Mesothelial cell of epicardium (in vitro differentiated cells): ENCODE measurements at places on chromosomes 6 and 20.

DNA sequence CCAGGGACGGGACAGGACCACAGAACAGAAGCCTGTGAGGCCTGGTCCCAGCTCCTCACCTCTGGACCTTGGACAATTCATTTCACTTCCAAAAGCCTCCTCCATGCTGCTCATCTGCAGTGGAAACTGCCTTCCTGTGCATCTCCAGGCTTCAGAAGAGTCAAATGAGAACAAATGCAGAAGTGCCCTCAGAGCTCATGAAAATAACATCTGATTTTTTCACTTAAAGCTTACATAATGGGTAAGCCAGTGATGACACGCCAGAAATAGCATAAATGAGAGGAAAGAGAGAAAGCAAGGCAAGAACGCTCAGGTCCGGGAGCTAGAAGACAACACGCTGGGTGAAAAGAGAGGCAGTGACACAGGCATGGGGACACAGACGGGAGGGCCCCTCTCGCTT is 7.9 kb downstream of the CNKSR3 start:
- no peak for DNase-seq

DNA sequence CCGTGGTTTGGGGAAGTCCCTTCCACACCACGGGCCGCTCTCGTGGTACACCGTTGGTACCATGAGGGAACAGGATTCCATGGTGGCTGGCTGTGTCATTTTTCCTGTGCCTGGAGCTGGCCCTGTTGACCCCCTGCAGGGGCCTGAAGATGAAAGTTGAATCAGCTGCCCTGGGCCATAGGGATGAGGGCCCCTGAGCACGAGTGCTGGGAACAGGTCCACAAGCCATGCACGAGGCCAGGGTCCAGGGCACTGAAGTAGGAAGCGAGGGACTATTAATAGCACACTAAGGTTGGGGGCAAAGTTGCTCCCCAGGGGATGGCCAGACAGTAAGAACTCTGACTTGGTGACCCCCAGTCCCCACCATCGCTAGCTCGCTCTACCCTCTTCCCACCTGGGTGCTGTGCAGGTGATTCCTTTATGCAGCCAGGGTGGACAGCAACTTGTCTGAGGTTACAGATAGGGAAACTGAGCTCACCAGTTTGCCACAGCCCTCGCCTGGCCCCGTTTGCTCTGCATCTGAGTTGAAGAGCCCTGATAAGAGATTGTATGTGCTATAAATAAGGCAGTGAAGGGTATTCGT is 46.6 kb downstream of the SLC13A3 start:
- no peak for DNase-seq

DNA sequence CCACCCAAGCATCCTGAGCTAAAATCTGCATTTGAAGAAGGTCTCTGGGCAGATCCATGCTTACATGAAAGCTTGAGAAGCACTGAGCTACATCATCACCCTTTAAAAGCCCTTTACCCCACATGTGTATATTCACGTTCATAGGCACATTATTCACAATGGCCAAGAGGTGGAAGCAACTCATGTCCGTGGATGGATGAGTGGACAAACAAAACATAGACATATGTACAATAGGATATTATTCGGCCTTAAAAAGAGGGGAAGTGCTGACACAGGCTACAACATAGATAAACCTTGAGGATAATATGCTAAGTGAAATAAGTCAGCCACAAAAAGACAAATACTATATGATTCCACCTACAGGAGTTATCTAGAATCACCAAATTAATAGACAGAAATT is 17.6 kb downstream of the ADGRF5 start:
- DNase-seq: no peak

- no peak for DNase-seq
These were observed 44.5 kb downstream of the SULF2 start for GRCh38 chr20:47740862-47741184.

- no peak for DNase-seq
These were observed 48.1 kb downstream of the TCP11 start for GRCh38 chr6:35093118-35093445.

GRCh38 chr20:41645372-41645771 is 27.2 kb upstream of the CHD6 start:
- DNase-seq: no peak

DNA sequence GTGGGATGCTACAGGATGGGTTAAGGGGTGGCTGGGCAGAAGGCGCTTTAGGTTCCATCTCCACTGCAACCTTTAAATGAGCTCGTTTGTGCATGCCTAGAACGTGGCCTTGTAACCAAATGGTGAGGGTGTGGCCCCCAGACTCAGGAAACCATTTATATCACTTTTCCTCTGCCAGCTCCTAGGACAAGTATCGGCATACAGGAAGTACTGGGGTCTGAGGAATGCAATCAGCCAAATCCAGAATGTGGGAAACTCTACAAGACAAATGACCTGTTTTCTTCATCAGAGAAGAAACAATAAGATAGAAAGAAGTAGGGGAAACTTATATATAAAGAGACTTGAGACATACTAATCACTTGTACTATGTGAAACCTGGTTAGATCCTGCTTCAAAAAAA is 21.2 kb downstream of the AK9 start:
- DNase-seq: no peak

- no peak for DNase-seq
These were observed 443.1 kb upstream of the ID4 start for GRCh38 chr6:19394051-19394450.

DNA sequence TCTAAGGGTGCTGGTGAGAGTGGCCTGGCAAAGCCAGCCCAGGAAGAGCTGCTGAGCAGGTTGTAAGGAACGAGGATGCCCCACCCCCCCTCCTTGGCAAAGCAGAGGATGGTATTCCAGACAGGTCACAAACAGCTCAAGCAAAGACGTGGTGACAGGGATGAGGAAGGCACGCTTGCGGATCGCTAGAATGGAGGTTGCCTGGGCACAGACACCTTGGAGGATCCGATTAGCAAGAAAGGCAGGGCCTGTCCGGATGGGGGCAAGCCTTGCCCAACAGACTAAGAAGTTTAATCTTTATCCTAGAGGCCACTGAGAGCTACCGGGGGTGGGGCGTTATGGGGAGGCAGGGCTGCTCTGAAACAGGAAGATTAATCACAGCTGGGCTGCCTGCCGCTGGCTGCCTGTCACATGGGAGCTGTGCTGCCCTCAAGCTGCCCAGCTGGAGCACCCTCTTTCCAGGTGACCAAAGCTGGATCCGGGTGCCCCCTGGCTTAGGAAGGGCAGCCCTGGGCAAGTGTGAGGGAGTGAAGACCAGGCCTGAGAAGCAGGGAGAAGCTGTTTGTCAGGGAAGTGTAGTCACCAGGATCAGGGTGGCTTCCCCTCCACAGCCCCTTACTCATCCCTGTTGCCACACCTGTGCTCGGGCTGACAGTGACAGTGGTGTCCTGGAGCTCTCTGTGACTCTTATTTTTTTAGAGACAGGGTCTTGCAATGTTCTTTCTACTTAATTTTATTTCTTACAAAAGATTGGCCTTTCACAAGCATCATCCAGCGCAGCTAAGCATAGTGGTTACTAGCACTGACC is 9.1 kb upstream of the MAPK13 start:
- no peak for DNase-seq

GRCh38 chr20:44981736-44982406 is 15.6 kb downstream of the STK4 start:
- DNase-seq: no peak

DNA sequence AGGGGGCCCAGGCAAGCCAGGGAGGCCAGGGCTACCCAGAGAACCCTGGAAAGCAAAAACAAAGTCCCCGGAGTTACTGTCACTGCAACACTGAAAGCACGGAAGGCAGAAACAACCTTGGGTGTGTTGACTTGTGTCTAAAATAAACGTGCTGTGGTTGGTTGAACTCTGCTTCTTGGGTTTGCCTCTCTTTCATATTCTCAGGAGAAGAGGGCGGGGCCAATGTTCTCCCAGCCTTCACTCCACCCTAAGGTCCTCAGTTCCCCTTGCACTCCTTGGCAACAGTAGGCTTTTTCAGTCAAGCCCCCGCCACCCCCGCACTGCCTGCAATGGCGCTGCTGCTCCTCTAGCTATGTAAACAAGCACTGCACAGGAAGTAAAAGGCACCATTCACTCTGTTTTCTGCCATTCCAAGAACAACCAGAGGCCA is 60.9 kb downstream of the COL9A1 start:
- no peak for DNase-seq

- DNase-seq: no peak
These were observed 108.8 kb upstream of the HEY2 start for GRCh38 chr6:125640441-125641150.

GRCh38 chr6:10968776-10969175 is 75.3 kb downstream of the ELOVL2 start:
- DNase-seq: no peak

GRCh38 chr6:42331019-42331418 is 113.4 kb upstream of the MRPS10 start:
- no peak for DNase-seq

- DNase-seq: no peak
These were observed 300.7 kb downstream of the CLIC5 start for GRCh38 chr6:45714741-45715507.

- no peak for DNase-seq
These were observed 11.8 kb downstream of the CST7 start for GRCh38 chr20:24960861-24961260.

DNA sequence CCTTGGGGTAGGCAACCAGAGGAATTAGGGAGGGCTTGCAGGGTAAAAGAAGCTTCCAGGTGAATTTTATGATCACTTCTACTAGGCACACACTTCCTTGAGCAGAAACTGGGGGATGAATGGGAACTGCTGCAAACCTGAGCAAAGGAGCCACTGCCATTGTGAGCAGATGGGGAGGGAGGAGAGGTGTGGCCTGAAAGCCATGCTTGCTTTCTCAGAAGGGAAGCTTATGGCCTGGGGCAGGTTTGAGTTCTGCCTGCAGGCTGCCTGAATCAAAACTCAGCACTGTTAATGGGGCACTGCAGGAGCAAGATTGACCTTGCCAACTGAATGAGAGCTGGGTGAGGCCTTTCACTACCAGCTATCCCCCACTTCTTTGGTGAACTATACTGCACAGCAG is 328.1 kb downstream of the NKAIN2 start:
- no peak for DNase-seq
